NCI-H2171 (cell line): ENCODE measurements at places on chromosomes 7 and 10.

- no peak for DNase-seq
Measured at GRCh38 chr7:21550821-21551531, 8.1 kb downstream of the DNAH11 start.

DNA sequence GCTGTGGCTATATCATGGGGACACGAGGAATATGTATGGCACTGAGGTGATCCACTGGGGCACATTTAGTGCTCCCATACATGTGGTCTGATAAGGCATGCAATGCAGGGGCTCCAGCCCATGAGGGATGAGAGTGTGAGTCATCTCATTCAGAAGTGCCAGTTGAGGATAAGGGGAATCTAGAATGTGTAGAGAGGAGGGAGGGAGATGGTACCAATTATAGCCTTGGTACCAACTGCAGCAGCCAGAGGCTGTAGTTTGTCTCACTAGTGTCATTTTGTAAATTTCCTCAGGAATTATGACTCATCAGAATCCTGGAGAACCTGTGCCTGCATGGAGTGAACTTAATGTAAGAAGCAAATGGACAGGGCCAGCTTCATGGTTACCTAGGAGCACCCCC lies 46.2 kb downstream of the LAMB4 start:
- no peak for DNase-seq

DNA sequence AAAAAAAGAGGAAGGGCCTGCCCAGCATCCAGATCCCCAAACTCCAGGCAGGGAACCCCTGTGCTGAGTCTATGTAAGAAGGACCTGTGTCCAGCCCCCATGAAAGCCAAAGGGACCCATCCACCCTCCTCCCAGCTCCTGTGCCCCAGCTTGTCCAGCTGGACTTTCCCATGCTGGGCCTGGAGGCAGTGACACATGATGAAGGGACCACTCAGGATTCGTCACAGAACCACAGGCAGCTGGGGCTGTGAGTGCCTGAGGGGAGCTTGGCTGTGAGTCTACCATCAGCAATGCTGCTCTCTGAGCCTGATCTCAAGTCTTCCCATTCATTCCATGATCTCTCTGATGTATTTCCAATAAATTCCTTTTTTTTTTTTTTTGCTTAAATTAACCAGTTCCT lies 36.2 kb upstream of the MNX1 start:
- DNase-seq = no peak

DNA sequence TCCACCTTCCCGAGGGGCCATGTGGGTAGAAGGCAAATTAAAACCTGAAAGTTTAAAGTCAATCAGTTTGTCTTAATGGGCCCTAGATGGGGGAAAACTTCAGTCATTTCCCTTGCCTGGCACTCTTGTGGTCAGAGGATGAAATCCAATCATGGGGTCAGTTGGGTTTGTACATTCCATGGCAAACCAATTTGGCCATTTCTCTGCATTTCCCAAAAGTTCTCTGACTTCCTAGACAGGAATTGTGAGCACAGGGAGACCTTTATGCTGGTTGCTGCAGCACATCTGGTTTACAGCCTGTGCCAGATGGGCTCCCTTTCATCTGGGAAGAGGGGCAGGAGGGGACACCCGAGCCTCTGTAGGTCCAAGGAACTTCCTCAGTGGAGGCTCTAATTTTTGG lies 113.0 kb downstream of the CYP26A1 start:
- no peak for DNase-seq

DNA sequence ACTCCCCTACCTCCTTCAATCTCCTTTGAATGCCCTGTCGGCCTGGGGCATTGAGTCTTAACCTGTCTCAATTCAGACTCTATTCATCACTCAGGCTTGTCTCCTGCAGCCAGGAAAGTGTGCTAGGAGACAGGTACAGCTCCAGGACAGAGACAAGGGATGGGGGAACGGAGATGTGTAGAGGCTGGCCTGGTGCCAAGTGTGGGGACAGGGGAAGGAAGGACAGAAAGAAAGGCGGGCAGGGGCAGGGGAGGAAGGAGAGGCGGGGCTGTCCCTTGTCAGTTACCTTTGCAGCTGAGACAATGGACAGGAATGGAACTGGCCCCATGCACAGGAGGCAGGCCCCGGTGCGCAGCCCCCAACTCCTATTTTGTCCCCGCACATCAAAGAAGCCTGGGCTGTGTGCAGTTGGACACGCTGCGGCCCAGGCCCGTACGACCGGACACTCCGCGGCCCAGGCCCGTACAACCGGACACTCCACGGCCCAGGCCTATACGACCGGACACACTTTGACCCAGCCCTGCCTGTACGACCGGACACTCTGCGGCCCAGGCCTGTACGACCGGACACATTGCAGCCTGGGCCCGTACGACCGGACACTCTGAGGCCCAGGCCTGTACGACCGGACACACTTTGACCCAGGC lies 36.9 kb downstream of the CHST15 start:
- no peak for DNase-seq

DNA sequence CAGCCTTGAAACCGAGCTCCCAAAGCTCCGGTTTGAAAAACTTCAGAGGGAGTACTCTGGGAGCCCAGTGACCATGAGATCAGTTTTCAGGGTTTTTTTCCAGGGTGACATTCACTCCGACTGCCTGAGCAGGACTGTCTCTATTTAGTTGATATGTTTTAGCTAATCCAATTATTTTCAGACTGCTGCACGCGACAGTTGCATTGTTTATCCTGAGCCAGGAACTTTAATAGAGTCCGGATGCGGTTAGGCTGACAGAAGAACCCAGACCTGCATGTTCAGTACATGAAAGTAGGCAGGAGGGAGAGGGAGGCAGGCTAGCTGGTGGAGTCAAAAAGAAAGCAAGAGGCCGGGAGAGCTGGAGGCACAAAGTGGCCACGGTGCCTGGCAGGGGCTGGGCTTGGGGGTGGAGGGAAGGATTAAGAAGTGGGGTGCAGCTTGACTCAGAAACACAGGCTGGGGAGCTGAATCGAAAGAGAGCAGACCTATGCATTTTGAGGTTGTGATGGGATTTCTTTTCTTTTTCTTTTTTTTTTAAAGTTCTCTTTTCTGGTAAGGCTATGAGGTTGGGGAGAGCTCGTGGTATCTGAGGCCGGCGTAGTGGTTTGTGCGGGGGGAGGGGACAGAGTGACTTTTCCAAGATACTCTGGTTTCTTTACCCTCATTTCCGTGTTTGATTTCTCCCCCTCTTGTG lies 5.7 kb downstream of the GATA3 start:
- DNase-seq = no peak

DNA sequence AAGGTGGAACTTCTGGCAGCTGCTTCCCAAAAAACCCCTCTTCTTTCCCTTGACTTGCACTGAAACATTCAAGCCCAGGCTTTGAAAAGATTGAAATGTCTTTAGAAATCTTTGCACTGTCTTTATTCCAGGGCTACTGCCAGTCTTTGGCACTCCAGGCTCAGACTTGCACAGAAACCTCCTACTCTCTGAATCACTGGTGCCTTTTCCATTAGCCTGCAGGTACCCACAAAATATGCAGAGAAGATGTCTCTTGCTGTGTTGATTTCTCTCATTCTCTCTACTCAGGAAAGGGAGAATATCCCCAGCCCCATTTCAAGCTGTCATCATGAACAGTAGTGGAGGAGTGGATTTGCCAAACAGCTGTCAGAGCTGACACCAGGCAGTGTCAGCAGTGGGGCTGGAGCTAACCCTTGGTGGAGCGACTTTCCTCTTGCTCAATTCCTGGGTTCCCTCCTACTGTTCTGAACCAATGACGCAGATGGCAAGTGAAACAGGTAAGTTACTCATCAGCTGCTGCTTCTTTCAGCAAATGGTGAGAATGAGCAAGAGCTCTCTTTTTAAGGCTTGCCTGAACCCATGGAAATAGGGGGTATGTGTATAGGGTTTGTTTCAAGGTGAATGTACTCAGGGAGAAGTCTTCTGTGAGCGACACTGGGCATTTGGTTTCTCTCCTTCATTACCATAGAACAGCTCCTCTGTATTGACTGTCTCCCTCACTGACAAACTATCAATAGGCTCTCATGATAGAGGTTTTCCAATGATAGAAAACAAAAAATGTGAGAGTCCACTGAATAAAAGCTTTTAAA lies 362.4 kb downstream of the ADRA2A start:
- no peak for DNase-seq

DNA sequence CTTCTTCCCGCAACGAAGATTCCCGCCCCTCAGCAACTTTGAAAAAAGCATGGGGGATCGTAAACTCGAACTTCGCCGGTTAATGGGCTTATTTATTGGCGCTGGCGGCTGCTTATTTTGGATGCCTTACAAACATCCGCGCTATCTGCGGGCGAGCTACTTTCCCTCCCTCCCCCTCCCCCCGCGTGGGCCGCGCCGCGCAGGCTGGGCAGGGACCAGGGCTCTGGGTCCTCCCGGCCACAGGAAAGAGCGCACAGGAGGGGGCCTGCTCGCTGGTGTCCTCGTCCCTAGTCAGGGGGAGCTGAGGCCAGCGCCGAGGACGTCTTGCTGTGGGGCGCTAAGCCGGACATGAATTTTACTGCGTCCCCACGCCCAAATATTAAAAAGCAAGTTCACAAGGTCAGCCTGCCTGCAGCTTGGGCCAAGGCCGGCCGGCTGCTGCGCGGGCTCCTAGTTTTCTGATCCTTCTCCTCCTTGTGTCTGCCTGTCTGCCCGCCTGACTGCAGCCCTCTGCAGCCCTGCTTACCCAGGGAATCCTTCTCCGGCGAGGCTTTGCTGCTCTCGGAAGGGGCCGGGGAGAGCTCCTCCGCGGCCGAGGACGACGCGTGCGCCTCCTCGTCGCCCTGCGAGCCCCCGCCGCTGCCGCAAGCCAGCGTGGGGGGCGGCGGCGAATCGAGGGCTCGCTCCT lies 1.2 kb downstream of the HOXA10 start:
- peak; percentile 16 for DNase-seq

GRCh38 chr7:48402721-48403120 lies 231.5 kb downstream of the ABCA13 start:
- DNase-seq = no peak

- DNase-seq = no peak
Measured at GRCh38 chr10:132593900-132594876, 56.6 kb downstream of the INPP5A start.
